Stimulated activated CD8-positive, alpha-beta memory T cell treated with anti-CD3 and anti-CD28 coated beads, Interleukin-4, amount 100 ng/mL, for 1 hour (primary cell): ENCODE measurements at places on chromosomes 4 and X.

GRCh38 chr4:120819805-120820437 lies 102.6 kb downstream of the PRDM5 start:
- no peak for DNase-seq

DNA sequence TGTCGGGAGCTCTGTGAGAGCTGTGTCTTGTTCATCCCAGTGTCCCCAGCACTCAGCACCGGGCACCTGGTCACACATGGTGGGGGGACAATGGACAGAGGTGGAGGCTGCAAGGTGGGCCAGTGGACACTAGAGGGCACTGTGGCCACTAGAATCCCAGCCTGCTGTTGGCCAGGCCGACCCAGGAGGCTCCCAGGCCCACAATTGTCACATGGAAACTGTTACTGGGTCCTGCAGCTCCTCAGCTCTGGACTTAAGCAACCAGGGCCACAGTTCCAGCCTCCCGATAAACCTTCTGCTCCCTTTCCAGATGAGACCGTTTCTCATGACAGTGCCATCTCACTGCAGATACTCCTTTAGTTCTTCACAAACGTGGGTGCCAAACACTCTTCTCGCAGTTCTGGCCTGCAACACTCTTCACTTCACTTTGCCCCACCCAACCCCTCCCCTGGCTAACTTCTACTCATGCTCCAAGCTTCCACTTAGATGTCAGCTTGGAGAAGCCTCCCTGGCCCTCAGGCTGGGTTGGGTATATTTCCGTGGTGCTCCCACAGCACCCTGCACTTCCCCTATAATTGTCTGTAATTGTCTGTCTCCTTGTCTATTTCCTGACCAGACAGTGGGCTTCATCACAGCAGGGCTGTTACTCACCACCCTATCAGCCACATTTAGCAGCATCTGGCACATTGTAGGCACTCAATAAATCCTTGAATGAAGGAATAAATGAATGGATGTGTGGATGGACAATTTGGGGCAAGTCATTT lies 3.5 kb upstream of the IQSEC2 start:
- no peak for DNase-seq

DNA sequence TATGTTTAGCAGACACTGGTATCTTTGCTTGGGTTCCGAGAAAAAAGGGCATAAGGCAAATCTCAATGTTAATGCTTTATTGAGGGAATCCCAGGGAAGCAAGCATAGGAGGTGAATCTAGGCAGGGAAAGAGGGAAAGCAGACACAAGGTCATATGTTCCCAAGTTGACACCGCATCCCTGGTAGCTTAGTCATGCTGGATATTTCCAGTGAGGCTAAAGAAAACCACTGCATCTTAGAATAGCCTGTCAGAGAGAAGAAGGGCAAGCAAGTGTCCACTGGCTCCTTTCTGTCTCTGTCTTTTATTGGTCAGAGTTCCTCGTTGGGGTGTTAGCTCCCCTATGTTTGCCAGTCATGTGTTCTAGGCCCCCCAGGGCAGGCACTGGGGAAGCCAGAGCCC lies 104.7 kb downstream of the NKX6-1 start:
- DNase-seq: no peak

GRCh38 chrX:34401411-34401810 lies 255.7 kb downstream of the TMEM47 start:
- no peak for DNase-seq

GRCh38 chr4:176350671-176351070 lies 30.9 kb downstream of the SPCS3 start:
- DNase-seq: no peak

DNA sequence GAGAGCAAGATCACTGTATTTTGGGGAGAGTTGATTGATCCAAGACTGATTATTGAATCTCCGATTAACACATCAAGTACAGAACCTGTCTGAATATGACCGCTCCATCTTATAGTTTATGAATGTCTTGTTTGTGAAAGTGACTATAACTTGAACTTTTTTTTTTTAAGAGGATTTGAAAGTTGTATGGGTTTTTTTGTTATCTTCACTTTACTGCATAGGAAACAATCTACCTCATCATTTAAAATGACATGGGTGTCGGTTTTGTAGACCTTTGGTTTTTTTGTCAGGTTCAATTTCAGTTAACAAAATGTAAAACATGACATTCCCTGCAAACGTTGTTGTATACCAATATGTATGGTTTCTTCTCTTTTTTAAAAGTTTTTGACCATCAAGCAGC lies 103.0 kb upstream of the NUDT6 start:
- no peak for DNase-seq

GRCh38 chrX:137792214-137792613 lies 226.3 kb downstream of the ZIC3 start:
- no peak for DNase-seq

GRCh38 chr4:139017861-139018260 lies 2.3 kb downstream of the NOCT start:
- DNase-seq: no peak

DNA sequence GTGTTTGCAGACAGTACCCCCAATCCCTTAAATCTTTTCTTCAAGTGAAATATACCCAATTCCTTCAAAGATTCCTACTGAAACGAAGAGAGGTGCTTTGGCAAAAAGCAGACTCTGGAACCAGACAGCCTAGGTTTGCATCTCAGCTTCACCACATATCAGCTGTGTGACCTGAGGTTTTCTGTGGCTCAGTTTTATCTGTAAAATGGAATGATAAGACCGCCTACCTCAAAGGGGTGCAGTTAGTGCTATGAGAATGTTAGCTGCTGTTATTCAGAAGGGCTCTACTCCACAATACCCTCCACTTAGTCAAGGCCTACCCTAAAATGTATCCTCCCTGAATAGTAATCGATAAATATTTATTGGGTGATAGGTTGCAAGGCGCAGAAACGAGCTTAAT lies 664 bp downstream of the PIR start:
- DNase-seq: no peak

DNA sequence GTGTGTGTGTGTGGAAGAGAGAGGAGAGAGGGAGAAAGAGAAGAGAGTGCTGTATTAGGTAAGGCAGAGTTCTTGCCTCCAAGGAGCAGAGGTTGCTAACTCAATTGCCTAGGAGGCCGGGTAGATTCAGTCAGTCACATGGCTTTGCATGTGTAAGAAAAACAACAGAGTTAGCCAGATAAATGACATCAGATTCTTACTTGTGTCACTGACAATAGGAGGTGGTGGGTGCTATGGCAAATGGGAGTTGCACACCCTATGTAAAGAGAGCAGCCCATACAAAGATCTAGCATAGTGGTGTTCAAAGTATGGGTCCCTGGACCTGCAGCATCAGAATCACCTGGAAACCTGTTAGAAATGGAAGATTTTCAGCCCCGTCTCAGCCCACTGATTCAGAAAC lies 14.4 kb upstream of the PGRMC2 start:
- DNase-seq: no peak

DNA sequence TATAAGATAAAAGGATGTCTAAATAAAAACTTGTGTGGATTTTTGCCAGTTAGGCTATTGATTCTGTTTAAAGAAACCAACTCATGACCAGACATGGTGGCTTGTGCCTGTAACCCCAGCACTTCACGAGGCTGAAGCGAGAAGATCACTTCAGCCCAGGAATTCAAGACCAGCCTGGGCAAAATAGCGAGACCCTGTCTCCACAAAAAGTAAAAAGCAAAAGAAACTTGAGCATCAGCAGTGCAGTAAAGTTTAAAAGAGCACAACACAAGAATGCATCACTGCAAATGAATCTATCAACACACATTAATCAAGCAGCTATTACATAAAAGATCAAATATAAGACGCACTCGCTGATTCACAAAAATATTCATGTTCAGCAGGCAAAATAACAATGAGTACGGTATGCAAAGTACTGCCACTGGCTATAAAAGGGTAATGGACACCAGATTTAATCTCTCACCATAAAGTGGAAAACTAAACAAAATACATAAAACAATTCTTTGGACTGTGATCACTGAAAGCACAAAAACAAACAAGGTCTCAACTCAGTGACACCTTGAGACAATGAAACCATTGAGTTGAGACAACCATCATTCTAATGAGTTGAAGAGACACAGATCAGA lies 41.3 kb downstream of the LRBA start:
- no peak for DNase-seq

DNA sequence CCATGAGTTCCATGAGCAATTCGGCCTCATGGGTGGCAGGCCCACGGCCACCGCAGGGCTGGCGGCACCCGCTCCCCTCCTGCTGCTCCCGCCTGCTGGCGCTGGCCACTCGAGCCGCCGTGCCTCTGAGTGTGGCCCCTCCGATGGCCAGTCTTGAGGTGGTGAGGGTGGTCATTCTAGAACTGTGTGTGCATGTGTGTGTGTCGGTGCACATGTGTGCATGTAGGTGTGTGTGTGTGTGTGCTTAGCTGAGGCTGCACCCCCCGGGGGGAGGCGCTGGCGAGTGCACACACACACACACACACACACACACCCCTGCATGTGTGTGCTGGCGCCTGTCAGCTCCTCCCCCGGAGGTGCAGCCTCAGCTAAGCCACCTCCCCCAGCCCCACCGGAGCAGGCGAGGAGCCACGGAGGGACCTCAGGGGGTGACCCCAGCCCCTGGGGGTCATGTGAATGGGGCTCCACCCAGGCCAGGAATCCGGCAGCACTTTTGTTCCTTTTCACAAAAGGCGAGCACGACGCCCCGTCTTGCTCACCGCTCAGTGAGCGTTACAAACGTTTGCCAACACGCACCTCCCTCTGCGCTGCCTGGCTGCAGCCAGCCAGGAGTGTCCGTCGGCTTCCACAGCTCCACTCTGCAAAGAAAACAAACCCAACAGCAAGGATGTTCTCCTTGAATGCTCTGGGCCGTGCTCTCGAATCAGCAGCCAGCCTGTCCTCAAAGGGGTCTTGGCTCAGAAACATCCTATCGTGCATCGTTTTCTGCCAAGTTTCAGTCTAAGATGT lies 29.9 kb downstream of the FGFRL1 start:
- no peak for DNase-seq

- no peak for DNase-seq
Observed at GRCh38 chr4:87566276-87566675, 37.1 kb upstream of the SPARCL1 start.

DNA sequence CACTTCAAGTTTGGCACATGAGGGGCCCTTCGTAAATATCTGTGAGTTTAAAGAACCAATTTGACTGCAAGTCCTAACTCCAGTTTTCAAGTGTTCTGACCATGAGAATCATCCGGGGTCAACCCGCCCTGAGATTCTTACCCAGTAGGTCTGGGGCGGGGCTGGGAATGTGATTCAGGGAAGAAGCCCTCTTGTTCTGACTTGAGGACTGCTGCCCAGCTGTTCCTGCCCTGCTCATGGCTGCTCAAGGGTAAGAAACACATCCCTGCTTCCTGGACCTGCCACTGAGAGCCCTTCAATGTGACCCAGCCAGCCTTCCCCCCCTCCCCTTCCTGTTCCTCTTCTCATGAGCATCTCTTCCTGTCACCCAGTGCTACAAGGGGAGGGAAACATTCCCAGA lies 92.7 kb upstream of the PGRMC2 start:
- DNase-seq: no peak

DNA sequence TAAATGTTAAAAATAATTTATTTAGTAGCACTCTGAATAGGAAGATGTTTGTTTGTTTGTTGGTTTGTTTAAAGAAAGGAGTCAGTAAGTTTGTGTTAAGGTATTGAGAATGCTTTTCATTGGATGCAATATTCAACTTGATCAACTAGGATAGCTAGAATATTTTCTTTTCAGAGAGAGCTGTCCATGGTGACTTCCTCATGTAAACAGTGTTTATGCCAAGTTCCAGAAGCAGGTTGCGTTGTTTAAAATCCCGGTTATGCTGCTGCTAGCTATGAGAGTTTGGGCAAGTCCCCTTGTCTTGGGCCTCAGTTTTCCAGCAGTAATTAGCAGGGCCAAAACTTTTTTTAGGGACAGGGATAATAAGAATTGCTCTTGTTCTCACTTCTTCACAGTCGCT lies 876.2 kb upstream of the HS3ST1 start:
- no peak for DNase-seq

GRCh38 chr4:154030746-154031145 lies 241.9 kb upstream of the SFRP2 start:
- no peak for DNase-seq

GRCh38 chr4:25523405-25523804 lies 132.2 kb upstream of the SLC34A2 start:
- no peak for DNase-seq

DNA sequence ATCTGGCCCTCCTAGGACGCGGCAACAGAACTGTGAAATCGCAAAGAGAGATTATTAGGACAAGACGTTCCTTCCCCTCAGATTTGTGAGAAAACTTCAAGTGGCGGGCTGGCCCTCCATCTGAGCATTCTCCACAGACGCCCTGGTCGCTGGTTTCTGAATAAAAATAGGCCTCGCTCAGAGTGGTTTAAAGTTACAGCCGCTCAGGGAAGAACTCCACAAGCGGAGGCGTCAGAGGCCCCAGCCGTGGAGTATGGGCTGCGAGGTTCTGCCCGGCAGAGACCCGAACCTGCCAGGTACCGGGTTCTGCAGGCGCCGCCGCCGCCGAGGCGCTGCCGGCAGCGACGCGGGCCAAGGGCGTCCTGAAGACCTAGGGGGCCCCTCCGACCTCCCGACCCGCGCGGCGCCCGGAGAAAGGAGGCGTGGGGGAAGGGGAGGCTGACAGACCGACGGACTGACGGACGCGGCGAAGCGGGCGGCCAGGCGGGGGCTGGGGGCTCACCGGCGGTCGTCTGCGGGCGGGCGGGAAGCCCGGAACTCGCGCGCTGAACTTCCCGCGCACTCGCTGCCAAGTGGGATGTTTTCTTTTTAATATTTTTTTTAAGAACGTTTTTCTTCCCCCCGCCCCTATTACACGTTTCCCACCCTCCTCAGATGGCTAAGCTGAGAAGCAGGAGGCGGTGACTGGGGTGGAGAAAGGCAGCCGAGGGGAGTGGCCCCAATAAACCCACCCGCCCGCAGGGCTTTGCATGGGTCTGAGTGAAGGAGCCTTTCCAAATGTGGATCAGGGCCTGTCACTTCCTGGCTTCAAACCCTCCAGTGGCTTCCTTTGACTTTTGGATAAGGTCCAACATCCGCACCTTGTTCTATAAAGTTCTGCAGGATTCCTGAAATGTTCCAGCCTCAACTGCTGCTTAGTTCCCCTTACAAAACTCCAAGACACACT lies at the start of gene PABPC4L:
Gene PABPC4L, minus strand, starts transcription at position 574 of the 946 bp plus-strand sequence. CDS start 770 bp downstream, outside the sequence.
- no peak for DNase-seq

DNA sequence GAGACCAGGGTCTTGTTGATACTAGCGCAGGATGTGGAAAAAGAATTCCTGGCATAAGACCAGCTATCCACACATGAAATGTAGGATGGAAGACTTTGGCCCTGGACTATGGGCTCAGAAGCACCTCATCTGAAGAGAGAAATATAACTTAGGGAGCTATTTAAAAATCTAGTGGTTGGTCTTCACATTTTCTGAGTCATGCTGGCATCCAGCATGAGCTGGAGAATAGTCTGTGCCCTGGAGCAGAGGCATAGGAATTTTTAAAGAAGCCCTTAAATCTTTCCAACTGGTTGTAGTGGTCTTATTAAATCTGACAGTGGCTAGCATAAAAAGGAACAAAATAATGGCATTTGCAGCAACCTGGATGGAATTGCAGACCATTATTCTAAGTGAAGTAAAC lies 86.3 kb downstream of the SMARCA5 start:
- no peak for DNase-seq

GRCh38 chr4:48863728-48864127 lies 32.8 kb downstream of the OCIAD1 start:
- DNase-seq: no peak
